Tibial nerve (tissue), 4 donors: ENCODE measurements at places on chromosomes 6 and 20. TPM values are rescaled to one million over a fixed set of nuclear protein-coding genes. Genes with fewer than 3 reads are reported as not detected.

DNA sequence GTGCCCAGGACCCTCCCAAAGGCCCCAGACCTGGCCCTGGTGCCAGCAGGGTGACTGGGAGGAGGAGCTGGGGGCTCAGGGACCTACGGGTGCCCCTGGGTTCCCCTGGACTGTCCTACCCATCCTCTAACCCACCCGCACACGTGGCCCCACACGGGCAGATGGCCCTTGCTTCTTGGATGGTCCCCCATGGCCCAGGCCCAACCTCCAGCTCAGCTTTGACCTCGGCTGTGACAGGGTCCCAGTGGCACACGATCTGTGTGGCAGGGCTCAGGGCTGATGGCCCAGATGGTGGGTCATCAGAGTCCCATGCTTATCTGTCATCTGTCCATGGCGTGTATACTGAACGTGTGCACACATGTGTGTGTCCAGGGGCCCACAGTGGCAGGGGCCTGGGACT is 4.0 kb downstream of the NTSR1 start:
- no peak for DNase-seq

DNA sequence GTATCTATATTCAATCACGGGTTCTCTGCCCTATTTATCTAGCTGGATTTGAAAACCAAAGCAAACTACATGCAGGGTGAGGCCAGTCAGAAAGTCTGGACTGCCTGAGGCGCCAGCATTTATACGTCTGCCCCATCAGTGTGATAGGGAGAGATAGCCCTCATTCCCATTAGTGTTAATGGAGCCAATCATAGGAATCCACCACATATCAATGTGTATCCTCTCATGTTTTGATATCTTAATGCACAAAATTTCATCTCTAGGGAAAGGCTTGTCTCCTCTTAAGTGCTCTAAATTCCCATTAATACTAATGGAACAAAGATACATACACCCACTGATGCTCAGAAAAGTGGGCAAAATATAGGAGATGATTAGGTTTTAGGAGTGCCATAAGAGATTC is 376.2 kb downstream of the BTBD3 start:
- no peak for DNase-seq

GRCh38 chr6:160975162-160975561 is 16.4 kb upstream of the MAP3K4 start:
- DNase-seq, result no peak

DNA sequence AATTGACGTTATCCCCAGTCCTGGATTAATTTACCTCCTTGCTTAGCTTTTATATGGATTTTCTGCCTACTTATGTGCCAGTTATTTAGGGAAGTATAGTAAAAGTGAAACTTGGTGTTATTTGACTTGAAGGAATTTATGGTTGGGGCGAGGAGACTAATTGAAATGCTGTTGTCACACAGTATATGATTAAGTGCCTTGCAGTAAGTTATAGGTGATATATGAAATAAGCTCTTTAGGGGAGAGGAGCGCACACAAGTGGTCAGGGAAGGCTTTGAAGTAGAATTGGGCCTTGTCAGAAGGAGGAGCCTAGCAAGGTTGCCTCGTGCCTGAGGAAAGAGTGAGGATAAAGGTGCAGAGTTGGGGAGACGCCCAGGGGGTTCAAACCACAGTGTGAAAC is 20.5 kb downstream of the NCOA7 start:
- no peak for DNase-seq

DNA sequence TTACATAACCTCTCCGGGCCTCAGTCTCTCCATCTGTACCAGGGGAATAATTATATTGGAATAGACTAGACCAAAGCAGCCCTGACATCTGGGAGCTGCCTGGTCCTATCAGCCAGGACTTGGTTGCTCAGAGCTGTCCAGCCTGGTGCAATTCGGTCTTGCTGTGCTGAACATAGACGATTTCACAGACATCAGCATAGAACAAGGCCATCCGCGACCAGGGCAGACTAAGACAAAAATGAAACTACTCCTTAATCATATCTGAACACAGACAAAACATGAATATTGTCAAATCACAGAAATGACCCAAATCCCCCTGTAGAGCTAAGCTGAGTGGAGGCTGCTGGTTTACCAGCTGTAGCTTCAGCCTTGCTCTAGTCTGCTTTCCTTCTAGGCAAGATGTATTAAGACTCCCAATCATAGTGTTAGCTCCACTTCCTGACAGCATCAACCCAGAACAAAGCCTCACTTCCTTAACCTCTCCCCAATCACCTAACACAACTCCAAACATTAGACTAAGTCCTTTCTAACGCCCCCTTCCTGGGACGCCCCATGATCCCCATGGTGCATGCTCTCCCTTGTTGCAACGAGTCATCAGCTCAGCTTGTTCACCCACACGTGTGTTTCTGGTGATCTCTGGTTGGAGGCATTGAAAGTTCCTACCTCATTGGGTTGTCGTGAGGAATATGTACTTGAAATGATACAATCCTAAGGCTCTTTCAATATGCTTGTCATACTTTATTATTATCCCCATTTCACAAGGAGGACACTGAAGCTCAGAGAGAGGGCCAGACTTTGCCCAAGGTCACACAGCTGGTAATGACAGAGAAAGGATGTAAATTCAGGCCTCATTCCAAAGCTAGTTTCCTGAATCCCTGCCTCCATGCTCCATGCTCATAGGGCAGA is 3.5 kb upstream of the MAPK13 start:
- no peak for DNase-seq

GRCh38 chr6:91087908-91088307 is 501.0 kb upstream of the MAP3K7 start:
- DNase-seq, result no peak

DNA sequence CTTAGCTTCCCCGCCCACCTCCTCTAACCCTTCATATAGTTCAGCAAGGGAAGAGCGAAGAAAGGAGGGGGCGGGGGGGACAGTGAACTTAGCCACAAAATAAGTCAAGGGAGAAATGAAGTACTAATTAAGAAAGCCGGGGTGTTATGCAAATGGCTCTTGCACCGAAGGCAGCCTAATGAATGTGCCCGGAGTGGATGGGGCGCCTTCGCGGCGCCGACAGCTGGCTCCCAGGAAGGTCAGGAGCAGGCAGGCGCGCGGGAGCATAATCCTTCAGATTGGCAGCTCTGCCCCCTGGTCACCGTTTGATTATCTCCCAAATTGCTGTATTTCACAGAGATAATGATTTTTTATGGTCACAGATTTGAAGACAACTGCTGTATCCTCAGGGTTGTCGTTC is 395.1 kb downstream of the TFAP2B start:
- no peak for DNase-seq

DNA sequence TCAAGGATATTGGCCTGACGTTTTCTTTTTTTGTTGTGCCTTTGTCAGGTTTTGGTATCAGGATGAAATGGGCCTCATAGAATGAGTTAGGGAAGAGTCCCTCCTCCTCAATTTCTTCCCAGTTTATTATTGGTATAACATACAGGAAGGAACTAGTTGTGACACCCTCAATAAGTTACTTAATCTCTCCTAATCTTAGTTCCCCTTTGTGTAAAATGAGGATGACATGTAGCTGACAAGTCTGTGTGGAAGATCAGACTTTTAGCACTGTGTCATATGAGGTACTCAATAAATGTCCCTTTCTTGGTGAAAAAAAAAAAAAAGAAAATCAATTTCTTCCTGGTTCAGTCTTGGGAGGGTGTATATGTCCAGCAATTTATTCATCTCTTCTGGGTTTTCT is 155.8 kb downstream of the PDE7B start:
- no peak for DNase-seq

DNA sequence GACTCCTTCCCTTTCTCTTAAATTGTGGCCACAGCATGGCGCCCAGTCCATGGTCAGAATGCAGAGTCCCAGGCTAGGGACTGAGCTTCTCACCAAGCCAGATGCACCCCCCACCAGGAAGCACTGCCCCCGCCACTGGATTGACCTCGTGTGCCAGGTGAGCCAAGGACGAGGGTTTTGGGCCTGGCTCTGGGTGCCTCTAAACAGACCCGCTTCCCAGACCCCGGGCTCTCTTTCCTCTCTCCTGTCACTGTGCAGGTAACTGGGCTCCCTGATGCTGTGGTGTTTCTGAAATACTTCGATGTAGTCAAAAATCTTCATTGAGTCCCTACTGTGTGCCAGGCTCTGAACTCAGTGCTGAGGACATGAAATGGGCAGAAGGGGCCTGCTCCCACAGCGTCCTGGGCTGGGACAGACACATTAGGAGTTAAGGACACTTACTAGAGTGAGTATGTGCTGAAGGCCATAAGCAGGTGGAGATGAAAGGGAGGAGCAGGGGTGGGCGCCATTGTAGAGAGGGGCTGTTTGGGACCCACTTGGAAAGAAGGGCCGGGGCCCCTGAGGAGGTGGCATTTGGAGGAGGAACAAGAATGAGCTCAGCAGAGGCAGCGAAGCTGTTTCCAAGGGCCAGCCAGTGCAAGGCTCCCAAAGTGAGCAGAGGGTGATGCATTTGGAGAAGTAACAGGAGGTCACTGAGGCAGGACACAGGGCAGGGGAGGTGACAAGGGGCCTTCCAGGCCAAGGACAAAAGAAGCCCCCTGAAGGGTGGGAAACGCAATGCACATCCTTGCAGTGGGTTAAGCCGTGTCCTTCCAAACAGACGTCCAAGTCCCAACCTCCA is 217.1 kb downstream of the ANKRD60 start:
- no peak for DNase-seq

- DNase-seq, result no peak
These were observed 13.2 kb upstream of the ZBTB24 start for GRCh38 chr6:109496036-109496772.

- DNase-seq, result no peak
These were observed 22.5 kb downstream of the SLC52A3 start for GRCh38 chr20:745683-746301.

GRCh38 chr20:46104262-46104661 is 13.9 kb upstream of the CD40 start:
- DNase-seq, result no peak

DNA sequence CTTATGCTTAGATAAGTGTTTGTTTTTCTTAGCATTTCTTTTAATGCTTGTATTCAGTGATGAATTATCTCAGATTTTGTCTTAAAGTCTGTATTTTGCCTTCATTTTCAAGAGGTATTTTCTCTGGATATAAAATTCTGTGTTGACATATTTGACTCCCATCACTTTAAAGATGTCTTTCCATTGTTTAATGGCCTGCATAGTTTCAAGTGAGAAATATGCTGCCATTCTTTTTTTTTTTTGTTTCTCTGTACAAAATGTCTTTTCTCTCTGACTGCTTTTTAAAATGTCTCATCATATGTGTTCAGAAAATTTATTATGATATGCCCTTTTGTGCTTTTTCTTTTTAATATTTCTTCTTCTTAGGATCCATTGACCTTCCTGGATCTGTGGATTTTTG is 578.0 kb upstream of the NOX3 start:
- DNase-seq, result no peak

DNA sequence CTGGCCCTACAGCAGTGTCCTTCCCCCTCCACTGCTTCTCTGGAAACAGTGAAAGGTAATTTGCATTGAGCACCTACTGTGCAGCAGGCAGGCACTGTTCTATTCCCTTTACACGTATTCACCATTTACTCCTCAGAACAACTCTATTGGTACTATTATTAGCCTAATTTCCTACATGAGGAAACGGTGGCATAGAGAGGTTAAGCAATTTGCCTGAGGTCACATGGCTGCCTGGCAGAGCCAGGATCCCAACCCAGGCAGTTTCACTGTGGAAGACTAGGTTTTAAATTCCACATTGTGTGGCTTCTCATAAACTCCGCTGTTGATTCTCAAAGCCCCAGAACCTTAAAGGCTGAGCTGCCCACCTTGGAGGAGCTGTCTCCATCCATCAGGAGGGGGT is 72.7 kb downstream of the CLIC5 start:
- no peak for DNase-seq

DNA sequence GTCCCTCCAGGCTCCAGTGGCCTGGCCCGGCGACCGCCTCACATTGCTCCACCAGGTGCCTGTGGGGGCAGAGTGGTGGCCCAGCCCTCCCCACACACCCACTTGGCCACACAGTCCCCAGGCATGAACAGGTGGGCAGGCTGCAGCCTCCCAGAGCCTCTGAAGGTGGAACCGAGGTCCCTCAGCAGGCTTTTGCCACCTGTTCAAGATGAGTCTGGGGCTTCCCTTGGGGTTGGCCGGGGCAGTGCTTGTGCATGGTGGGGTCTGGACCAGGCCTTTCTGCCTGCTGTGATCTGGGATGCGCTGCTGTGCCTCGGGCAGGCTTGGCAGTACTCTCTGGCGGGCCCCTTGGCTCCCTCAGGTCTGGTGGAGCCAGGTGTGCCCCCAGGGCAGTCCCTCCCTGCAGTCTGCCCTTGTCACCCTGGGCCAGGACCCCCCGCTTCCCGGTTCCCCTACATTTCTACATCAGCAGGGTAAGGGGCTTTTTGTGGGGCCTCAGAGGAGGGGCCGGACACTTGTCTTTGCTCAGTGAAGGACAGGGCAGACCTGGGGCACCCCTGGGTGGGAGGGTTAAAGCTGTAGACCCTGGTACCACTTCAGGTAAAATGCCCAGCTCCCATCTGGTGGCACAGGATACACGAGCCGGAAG is 2.7 kb upstream of the COL9A3 start:
- DNase-seq, result no peak

DNA sequence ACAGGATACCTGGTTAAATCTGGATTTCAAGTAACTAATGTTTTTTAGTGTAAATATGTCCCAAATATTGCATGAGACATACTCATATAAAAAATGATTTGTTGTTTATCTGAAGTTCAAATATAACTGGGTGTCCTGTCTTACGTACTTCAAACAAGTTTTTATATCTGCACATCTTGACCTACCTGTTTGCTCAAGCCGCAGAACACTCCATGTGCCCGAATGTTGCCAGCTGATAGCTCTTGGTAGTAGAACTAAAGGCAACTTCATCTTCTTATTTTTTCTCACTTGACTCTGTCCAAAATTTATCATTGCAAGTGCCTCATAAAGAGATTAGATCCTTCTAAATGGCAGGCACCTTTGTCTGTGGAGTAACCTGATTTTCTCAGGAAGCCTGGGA is 39.1 kb upstream of the KLHL31 start:
- DNase-seq, result no peak

GRCh38 chr20:20371681-20372080 is 3.8 kb downstream of the INSM1 start:
- DNase-seq, result no peak

DNA sequence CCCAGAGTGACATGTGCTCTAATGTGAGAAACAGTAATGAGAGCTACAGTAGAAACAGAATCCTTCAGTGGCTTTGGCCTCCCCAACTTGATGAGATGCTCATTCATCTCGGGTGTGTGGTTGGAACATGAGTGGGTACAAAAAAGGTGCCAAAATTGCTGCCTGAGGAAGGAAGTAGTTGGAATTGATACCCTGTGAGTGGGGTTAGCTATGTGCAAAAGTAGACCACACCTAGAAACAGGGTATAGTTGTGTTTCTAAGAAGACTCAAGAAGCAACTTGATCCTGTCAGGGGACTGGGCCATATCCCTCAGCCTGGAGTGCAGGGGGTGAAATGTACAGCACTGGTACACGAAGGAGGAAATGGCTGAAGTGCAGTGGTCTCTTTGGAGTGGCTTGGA is 206.4 kb upstream of the SUPT3H start:
- DNase-seq, result no peak

ATP6V1G2 gene
- 3.8 TPM for total RNA-seq

BMP7 gene
- 12.7 TPM for total RNA-seq

C6orf15 gene
- total RNA-seq, result not detected

PTCRA gene
- not detected for total RNA-seq

TP53TG5 gene
- not detected for total RNA-seq

PNPLA1 gene
- 0.21 TPM for total RNA-seq

KCNK15 gene
- total RNA-seq, result 1.9 TPM
